ENCODE measurements at places on chromosomes 6 and 20. TPM values are rescaled to one million over a fixed set of nuclear protein-coding genes. Genes with fewer than 3 reads are reported as not detected.

Gene TULP1
- not detected for polyA plus RNA-seq

DNA sequence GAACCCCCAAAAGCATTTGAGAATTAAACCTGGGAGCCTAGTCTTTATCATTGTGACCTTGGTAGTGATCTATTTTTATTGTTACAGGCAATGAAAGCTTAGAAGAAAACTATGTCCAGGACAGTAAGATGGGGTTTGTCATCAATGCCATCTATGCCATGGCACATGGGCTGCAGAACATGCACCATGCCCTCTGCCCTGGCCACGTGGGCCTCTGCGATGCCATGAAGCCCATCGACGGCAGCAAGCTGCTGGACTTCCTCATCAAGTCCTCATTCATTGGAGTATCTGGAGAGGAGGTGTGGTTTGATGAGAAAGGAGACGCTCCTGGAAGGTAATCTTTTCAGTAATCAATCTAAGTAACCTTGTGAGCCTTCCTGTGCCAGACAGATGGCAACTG is 191.5 kb upstream of the RAB32 start:
- DNase-seq, result no peak

DNA sequence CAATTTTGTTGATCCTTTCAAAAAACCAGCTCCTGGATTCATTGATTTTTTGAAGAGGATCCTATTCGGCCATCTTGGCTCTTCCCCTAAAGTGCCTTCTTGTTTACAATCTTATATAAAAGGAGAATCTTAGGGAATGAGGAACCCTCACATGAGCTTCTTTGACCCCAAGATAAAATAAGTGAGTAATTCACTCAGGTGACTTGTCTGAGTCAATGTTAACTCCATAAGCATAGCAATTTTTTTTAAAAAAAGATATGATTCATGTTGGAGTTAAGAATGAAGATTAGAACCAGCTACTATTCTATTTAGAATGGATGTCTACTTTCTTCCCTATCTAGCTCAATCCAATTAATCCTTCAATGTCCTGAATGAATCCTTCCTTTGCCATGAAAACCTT is 21.0 kb downstream of the WASF1 start:
- DNase-seq, result no peak

Gene DUSP15
- polyA plus RNA-seq, result not detected

- DNase-seq, result no peak
These were observed 717.8 kb downstream of the EPM2A start for GRCh38 chr6:145017516-145017915.

- DNase-seq, result peak; percentile 28
These were observed 2.7 kb downstream of the SLC32A1 start for GRCh38 chr20:38726804-38727606.

GRCh38 chr20:58056021-58056591 is 172.3 kb downstream of the ANKRD60 start:
- no peak for DNase-seq

Data from CD4-positive, CD25-positive, alpha-beta regulatory T cell (primary cell).